Stimulated activated CD8-positive, alpha-beta memory T cell treated with anti-CD3 and anti-CD28 coated beads, Interleukin-15, amount 100 ng/mL, for 1 hour (primary cell): ENCODE measurements at places on chromosomes 7 and 10.

DNA sequence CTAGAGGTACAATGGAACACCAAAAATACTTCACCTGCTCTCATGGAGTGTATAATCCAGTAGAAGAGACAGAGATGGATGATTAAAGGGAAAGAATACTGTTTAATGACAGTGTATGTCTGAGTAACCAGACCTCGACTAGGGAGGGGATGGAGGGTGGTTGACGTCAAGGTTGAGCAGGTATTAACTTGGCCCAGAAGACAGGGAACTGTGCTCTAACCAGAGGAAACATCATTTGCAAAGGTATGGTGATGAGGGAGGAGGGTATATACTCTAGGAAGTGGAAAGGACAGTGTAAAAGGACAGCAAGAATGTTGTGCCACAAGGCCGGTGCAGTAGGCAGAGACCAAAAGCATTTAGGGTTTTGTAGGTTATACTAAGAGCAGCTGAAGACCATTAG, 2.9 kb downstream of the MIOS start:
- DNase-seq: no peak

DNA sequence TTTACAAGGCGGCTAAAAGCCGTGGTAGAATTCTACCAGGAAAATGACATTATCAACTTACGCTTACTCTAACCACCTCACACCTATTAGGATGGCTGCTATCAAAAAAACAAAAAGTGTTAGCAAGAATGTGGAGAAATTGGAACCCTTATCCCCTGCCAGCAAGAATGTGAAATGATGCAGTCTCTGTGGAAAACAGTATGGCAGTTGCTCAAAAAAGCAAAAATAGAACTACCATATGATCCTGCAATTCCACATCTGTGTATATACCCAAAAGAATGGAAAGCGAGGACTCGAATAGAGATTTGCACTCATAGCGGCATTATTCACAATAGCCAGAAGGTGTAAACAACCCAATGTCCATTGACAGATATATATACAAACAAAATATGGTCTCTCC, 61.3 kb downstream of the KIF5B start:
- no peak for DNase-seq

GRCh38 chr10:8073691-8074416, 19.4 kb downstream of the GATA3 start:
- DNase-seq: no peak

DNA sequence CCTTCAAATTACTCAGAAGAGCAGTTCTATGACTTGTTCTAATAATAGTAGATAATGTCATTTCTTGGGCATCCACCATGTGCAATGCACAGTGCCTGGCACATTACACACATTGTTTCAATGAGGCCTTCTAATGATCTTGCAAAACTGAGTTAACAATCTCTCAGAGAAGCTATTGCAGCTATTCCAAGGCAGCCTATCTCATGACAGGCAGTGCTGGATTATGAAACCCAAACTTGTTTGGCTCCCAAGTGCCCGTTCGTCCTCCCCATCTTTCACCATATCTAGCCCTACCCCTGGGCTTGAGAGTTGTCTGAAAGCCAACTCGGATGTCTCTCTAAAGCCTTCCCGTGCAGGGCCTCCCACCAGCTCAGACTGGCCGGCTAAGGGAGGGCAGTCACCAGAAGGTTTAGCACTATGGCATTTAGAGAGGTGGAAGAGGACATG, 405.1 kb downstream of the PLXNA4 start:
- DNase-seq: no peak

GRCh38 chr7:130946114-130946513, 212.1 kb upstream of the KLF14 start:
- DNase-seq: no peak

DNA sequence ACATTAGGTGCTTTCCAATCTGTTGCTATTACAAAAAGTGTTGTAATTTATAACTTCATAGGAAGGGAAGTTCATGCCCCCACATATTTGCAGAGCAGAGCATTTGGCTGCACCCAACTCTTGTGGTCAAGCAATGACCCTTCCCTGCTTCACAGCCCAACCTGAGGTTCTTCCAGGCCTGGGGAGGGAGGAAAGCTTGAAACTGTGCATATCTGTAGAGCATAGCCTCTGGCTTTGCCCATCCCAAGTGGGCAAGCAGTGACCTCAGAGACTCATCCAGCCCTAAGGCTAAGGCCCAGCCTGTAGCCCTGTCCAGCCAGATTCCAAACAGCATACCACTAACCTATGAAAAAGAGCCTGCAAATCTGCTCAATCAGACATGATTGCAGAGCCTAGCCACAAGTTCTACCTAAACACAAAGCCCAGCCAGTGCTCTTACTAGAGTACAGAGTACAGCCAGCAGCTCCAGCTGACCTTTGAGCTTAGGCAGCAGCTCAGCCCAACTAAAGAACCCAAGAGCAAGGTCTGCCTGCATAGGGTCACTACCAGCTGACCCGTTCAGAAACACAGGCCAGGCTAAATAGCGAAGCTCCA, 14.4 kb upstream of the GSTK1 start:
- no peak for DNase-seq
